GM12864 (cell line): ENCODE measurements at places on chromosomes 4 and X.

- no peak for DNase-seq
Observed at GRCh38 chrX:16786791-16787735, 797 bp downstream of the TXLNG start.

- DNase-seq = no peak
Observed at GRCh38 chrX:18833071-18833731, 125.8 kb downstream of the PPEF1 start.

DNA sequence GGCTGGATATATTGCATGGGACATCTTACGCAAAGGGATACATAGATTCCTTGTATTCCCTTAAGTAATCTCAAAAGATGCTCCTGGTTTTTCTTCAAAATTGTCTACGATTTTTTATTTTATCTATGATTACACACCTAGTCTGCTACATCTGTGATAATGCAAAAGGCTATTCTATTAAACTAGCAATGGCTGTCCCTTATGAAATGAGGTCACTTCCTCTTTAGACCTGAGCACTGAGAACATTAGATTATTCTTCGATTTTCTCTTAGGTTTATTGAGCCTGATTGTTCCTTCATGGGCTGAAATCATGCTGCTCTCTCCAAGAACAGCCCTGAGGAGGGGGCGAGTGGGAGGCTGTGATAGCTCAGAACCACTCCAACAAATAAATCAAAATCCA lies 126.8 kb upstream of the ENPP6 start:
- DNase-seq = no peak

DNA sequence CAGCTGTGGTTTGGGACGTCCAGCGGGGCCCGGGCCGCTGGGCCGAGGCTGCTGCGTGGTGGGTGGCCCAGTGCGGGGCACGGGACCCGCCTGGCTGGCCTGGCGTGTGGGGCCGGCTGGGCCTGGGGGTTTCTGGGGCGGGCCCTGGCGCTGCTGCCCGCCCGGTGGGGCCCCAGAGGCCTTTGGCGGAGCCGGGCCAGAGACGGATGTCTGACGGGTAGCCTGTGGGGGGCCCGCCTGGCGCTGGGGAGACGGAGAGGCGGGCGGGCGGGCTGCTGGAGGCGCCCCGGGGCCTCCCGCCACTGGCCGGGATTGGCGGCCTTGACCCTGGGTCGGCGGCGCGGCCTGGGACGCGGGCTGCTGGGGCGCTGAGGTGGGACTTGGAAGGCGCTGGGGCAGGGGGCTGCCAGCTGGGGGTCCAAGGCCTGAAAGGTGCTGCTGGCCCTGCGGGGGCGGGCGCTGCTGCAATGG lies 8.1 kb upstream of the TIMP1 start:
- DNase-seq = no peak

GRCh38 chr4:168655182-168655581 lies 158.3 kb downstream of the PALLD start:
- no peak for DNase-seq

GRCh38 chr4:97558204-97558778 lies 585.0 kb downstream of the STPG2 start:
- no peak for DNase-seq

- no peak for DNase-seq
Observed at GRCh38 chr4:185524888-185525863, 10.1 kb downstream of the PDLIM3 start.

GRCh38 chr4:159060161-159060560 lies 42.7 kb upstream of the RAPGEF2 start:
- DNase-seq = no peak
